ENCODE measurements at places on chromosomes 6 and 20.
A peak's percentile ranks its signal among the peaks of the same experiment; 100 is the strongest.

- DNase-seq = no peak
Measured at GRCh38 chr6:37700620-37700973, 2.9 kb upstream of the MDGA1 start.

- DNase-seq = no peak
Measured at GRCh38 chr6:118469468-118469867, 78.6 kb upstream of the PLN start.

DNA sequence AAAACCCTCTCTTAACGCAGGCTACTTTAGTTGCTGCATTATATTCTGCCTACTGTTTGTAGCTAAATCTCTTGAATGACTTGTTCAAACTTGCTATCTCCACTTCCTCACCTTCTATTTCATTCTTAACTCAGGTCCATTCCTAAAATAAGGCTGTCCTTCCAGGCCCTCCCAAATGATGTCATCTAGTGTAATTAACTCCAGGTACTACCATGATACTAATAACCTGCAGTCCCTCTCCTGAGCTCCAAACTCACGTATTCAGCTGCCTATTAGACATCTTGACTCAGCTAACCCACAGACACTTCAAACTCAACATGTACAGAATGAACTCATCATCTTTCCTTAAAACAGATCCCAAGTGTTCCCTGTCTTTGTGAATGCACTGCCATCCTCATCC, 10.5 kb upstream of the TOP1 start:
- no peak for DNase-seq

GRCh38 chr6:33208091-33208967, at the start of gene RING1:
Gene RING1 (plus strand): TSS chr6:33208500. CDS start chr6:33208823, 323 bp downstream.
- peak; percentile 77 for DNase-seq

GRCh38 chr6:155449450-155450239, 6.0 kb downstream of the NOX3 start:
- DNase-seq = no peak

DNA sequence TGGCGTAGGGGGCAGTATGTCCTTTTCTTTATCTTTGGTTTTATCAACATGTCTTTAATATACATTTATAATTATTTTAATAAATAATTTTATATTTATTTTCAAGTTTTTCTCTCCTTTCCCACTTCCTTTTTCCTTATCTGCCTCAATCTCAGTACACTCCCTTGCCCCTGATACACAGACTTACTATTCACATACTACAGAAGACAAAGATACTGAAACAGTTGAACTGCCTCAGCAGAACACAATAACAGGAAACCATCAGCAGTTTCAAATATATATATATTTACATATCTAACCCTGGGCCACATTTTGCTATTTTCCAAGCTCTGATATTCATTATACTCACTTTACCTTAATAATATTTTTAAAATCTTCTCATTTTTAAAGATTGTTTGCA, 19.8 kb downstream of the IBTK start:
- DNase-seq = no peak
